ENCODE measurements at places on chromosomes 7 and 10.

DNA sequence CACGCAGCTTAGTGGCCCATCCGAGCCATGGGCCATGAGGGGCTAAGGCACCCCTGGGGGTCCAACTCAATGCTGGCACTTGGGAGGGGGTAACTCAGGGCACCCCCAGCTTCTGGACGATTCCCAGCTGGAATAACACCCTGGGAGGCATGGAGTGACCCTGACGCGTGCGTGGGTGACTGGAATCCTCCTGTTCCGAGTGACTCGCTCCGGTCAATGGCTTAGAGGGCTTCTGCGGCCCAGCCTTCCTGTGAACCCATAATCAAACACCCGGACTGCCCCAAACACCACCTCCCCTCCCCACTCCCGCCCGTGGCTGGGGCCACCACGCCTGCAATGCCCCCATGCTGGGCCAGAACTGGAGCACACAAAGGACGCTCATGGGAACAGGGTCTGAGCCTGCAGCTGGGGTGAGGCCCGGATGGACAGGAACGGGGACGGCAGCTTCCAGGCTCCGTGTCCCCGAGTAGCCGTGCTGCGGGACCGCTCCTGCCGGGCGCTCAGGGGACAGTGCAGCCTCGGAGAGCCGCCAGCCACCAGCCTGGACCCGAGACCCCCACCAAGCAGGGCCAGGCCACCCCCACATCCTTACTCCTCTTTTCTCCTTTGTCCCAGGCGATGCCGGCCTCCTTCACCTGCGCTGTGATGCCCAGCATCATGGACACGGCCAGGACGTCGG, 8.5 kb downstream of the INTS1 start:
- DNase-seq: no peak

DNA sequence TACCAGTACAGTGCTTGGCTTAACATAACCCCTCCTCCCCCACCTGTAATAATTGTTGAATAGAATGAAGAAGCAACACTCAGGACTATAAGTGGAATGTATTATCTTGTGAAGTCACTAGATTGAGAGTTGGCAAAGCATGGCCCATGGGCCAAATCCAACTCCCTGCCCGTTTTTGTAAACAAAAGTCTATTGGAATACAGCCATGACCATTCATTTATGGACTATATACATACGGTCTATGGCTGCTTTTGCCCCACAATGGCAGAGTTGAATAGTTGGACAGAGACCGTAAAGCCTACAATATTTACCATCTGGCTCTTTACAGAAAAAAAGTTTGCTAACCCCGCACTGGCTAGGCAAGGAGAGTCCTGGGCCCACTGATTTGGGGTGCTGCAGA, 48.1 kb upstream of the CYCS start:
- DNase-seq: no peak

- DNase-seq: no peak
These were observed 87.5 kb downstream of the FRMD4A start for GRCh38 chr10:14243221-14243620.

GRCh38 chr7:29005829-29006228, 47.7 kb upstream of the TRIL start:
- no peak for DNase-seq

GRCh38 chr10:95792211-95792780, 36.3 kb downstream of the ENTPD1 start:
- no peak for DNase-seq

GRCh38 chr10:100828738-100829096, 83.3 kb downstream of the PAX2 start:
- DNase-seq: peak; percentile 52

- DNase-seq: no peak
These were observed 44.9 kb downstream of the DRGX start for GRCh38 chr10:49350846-49351532.

DNA sequence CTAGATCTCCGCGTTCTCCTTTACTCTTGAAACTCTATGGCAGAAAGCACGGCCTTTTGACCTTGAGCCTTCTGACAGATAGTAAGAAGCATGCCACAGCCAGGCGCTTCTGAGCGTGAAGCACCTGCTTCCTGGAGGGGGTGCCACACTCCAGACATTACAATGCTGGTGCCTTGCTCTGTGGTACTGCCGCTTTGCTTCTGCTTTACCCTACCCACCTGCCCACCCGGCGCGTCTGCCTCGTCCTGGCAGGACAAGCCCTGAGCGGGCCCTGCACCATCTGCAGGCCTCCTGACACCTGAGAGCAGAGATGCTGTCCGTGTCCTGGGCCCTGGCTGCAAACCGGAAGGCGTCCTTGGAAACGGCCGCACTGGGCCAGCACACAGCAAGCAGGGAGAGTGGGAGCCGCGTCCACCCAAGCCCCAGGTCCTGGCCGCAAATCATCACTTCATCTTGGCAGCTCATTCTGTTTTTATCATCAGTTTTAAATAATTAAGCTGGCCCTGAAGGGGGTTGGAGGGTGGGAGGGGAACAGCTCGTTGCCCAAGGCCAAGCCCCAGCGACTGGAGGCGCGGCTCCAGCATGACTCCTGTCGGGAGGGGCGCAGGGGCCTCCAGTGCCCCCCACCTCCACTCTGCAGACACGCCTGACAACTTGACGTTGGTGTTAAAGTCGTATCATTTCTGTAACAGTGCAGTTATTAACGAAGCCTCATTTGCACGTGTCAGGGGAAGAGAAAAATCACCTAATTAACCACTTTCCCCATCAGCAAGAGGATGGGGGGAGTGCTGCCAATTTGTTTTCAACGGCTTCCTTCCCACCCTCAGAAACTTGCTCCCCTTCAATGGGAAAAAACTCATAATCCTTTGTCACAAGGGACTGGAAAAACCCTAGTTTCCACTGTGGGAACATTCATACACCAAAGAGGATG, 132.2 kb downstream of the MAD1L1 start:
- DNase-seq: no peak

DNA sequence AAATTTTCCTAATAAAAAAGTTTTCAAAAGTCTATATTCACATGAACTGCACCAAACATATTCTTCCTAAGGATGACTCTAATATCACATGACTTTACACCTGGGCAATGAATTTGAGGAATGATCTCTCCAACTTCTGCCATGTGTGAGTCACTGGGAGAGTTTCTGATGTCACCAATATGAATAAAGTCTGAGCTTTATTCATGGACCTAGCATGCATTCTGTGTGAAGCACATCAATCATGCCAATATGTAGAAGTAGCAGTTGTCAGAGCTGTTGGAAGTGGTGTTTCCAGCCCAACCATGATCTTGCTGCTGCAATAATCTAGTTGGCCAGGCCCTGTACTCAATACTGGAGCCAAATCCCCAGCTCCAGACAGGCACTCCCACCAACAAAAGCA, 91.7 kb upstream of the IFRD1 start:
- DNase-seq: no peak

DNA sequence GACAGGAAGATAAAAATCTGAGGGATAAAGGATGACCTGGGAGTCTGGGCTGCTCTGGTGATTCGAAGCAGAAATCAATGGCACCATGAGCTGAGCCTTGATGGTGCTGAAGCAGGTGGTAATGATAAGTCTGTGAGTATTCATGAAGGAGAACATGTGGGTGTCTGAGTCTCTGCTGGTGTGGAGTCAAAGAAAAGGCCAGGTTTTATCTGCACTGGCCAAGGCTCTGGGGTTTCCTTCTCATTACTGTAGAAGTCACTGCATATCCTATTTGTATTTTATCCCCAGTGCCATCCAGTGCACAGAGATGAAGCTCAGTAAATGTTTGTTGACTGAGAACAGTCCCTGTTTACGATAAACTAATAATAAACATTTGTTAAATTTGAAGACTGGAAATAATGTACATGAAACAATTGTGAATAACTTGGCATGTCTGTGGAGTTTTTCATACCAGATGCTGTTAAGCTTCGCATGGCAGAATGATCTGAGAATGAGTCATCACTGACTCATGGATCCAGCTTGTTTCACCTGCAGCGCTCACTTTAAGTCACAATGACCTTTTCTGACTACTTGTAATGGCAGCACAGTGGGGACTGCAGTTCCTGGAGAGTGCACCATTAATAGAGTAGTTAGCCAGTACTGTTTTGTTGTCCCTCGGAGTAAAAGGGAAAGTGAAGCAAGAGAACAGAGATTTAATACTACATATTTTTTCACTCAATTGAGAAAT, 538.5 kb downstream of the HTR7 start:
- no peak for DNase-seq

DNA sequence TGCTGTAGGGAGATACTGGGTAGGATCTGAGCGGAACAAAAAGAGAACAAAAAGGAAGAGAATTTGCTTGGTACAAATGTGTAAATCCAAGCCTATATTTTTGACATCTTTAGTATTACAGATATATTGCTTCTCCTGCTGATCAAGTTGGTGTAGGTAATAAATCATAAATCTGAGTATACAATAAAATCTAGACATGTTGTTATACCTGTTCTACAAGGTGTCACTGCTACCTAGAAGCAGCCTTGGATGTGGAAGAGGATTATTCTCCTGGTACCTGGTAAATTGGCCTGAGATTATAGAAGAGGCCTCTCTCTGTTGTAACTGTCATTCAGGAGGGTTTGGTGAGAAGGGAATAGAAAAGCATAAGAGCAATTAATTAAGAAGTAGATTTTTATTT, 89.9 kb upstream of the LSM8 start:
- no peak for DNase-seq

GRCh38 chr10:13792006-13792405, 205.2 kb downstream of the PRPF18 start:
- no peak for DNase-seq

DNA sequence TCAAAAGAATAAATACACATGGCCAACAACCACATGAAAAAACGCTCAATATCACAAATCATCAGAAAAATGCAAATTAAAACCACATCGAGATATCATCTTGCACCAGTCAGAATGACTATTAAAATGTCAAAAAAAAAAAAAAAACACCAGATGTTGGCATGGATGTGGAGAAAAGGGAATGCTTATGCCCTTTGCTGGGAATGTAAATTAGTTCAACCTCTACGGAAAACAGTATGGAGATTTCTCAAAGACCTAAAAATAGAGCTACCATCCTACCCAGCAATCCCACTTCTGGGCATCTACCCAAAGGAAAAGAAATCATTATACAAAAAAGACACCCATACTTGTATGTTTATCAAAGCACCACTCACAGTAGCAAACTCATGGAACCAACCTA, 45.0 kb upstream of the DIP2C start:
- no peak for DNase-seq

DNA sequence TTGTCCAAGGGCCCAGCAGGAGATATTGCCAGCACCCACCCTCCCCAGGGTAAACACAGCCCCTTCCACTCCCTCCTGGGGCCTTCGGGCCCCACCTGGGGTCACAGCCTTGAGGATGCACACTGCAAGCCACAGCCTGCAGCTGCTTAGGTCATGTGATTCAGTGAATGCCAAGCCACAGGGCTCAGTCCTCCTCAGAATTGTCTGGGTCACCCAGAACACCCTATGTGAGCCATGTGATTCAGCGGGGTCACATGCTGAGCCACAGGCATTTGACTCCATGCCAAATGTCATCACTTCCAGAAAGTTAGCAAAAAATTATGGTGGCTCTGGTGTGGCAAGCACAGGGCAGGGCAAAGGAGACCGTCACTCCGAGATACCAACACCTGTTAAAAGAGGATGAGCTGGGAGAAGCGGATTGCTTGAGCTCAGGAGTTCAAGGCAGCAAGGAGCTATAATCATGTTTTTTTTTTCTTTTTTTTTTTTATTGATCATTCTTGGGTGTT, 17.2 kb upstream of the PSAP start:
- no peak for DNase-seq

- DNase-seq: no peak
These were observed 24.5 kb upstream of the SLC26A3 start for GRCh38 chr7:107827501-107827900.

GRCh38 chr7:120857588-120858573, at the start of gene TSPAN12:
TSPAN12 (minus strand) TSS chr7:120858144; CDS start chr7:120856763, 1,381 bp downstream.
- peak; percentile 85 for DNase-seq

- no peak for DNase-seq
These were observed 399.0 kb downstream of the HGF start for GRCh38 chr7:81370822-81371221.

DNA sequence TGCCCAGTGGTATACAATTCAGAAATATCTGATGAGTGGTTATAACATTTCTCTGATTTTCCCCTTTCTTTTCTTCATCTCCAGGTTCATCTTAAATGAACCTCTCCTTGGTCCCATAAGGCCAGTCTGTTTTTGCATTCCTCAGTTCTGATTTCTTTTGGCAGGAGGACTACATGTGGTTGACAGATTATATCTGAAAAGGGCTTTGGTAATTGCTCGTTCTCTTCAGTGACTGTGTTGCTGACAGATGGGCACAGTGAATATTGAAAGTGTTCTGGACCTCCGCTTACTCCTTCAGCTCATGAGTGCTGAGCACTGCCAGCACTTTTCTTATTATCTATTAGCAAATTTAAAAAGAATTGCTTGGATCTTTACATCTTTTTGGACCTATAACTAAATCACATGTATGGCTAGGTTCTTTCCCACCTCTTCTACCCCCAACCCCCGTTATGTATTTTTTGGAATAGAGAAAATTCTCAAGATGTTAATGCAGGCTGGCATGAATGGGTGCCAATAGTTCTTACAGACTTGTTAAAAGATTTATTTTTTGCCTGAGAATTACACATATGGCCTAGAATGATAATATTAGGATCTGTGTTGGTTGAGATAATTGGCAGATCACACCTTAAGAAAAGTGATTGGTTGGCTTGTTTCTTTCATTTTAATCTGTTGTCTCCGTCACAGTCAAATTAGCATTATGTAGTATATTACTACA, 323.0 kb downstream of the EXOC4 start:
- DNase-seq: no peak

DNA sequence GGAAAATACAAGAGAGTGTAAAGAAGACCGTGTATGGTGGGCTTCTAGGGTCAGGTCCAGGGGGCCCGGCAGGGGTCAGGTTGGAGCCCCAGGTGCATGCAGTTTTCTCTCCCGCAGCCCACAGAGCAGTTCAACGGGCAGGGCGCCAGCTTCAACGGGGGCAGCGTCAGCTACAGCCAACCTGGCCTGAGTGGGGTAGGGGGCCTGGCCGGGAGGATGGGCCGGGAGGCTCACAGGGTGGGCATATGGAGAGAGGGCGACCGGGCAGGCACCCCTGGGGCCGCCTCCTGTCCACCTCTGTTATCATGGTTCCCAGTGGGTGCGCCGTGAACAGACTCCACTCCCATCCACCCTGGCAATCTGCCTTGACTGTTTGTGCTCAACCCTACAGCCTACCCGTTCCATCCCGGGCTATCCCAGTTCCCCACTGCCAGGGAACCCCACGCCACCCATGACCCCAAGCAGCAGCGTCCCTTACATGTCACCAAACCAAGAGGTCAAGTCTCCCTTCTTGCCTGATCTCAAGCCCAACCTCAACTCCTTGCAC, 11.5 kb downstream of the ZMIZ2 start:
- DNase-seq: no peak

- peak; percentile 72 for DNase-seq
These were observed 441 bp downstream of the CCDC186 start for GRCh38 chr10:114173603-114173920.

GRCh38 chr10:72954596-72955554, at the start of gene PLA2G12B:
PLA2G12B (minus strand) TSS chr10:72954806; CDS start chr10:72954685, 121 bp downstream.
- no peak for DNase-seq

DNA sequence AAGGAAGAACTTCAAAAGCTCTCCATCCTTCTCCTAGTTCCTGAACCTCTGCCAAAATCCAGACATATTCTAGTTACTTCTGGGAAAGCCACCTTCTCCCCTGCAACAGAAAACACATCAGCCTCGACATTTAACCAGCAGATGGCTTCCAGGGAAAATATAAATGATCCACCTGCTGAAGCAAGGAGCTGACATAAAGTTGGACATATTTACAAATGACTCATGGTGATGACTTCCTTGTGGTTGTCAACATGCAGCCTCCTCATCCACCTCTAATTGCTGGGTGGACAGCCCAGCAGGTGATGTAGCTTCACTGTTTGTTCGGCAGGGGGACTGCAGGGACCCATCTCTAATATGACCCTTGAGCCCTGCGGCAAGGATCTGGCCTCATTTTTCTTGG, 266.0 kb downstream of the C7orf25 start:
- DNase-seq: no peak

GRCh38 chr10:79184145-79184625, 115.4 kb downstream of the ZMIZ1 start:
- no peak for DNase-seq

Data from nephron progenitor cell (in vitro differentiated cells).